ENCODE measurements at places on chromosomes 7 and 10.

DNA sequence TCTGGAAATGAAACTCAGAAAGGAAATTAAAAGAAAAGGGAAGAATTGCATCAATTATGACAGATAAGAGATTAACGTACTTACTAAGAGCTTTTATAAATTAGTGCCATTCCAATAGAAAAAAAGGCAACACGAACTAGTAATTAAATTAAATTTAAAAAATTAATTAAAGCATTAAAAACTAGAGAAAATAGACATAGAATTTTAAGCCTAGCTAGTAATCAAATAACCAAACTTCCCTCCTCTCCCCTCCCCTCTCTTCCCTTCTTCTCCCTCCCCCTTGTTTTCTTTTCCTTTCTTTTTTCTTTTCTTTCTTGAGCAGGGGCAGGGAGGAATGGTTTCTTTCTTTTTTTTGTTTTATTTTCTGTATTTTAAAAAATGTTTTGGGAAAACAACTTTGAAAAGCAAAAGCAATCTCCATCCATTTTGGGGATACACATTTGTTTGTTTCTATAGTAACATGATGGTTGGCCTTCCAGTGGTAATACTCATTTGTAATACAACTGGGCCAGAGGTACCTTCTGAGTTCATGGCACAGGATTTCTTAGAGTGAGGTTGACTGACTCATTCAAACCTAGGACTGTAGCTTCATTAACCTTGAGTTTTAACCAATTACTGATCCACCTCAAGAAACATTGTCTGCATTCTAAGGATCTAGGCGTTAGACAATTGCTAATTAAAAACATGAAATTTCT, 132.6 kb downstream of the ST7 start:
- DNase-seq = peak; percentile 60

GRCh38 chr10:19917751-19918478, 101.7 kb downstream of the PLXDC2 start:
- no peak for DNase-seq

DNA sequence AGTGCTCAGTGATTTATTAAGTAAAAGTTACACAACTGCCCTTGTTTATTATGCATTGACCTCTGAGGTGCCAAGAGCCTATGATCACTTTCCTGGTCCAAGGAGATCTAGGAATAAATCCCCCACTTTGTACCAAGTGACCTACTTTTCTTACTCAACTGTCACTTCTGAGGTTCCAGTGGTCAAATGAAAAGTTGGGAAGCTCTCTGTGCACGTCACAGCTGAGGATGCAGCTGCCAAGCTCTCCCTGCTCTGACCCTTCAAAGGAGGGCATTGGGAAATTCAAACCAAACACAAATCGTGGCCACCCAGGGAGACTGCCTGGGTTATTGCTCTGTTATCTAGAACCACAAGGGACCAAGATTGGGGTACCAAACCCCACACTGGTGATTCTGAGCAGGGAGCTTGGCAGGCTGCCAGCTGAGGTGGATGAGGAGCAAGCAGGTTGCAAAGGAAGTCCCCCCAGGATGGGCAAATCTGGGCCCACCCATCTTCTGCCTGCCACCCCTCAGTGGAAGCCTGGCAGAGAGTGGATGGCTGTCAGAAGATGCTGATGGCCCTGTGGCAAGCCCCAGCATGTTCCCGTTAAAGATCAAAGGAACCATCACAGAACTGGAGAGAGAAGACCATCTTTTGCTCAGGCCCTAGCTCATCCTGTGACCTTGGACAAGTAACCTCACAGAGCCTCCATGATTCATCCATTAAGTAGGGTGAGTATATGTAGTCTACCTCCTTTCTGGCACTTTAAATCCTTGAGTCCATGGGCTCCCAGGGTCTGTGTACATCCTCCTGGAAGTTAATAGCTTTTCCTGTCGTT, 106.8 kb downstream of the PPP1R3C start:
- no peak for DNase-seq

GRCh38 chr10:14360515-14360914, 29.8 kb upstream of the FRMD4A start:
- DNase-seq = no peak

- no peak for DNase-seq
These were observed 34.5 kb upstream of the ST8SIA6 start for GRCh38 chr10:17488848-17489247.

DNA sequence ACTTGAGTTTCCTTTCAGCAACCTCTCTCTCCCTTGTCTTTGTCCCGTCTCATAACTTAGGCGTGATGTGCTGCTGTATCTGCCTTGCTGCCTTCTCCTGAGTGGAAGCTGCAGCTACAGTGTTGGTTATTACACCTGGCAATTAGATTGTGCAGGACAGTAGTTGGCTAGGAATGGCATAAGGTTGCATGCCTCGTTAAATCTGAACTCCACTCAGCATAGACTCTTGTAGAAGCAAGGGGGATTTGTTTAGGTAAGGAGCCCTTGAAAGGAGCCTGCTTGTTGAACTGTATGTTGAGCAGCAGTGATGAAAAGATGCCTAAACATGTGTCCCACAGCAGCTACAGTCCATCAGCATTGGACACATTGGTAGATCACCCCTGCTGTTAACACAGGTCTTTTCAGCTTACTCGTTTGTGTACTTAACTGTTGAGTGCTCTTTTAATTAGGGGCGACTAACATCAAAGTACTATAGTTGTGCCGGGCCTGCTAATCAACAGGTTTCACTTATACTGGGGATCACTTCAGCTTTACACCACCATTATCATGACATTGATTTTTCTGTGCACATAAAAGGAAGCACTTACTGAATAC, 225.0 kb downstream of the AUTS2 start:
- no peak for DNase-seq
